Naive thymus-derived CD4-positive, alpha-beta T cell (primary cell): ENCODE measurements at places on chromosomes 1 and 21. TPM values are rescaled to one million over a fixed set of nuclear protein-coding genes. Genes with fewer than 3 reads are reported as not detected.

Gene CR1L
- not detected in 2 replicates for total RNA-seq

Gene IGFN1
- total RNA-seq = not detected

Gene SIK1
- total RNA-seq = 414 TPM

Gene DCST1
- total RNA-seq = 0.78 TPM

Gene PRRX1
- total RNA-seq = not detected

Gene CELA2B
- not detected for total RNA-seq

Gene KRTAP8-1
- total RNA-seq = not detected in 2 replicates

Gene PTGS2
- not detected for total RNA-seq

Gene HUNK
- 0.30 TPM for total RNA-seq

Gene PDXK
- total RNA-seq = 103 TPM

Gene A3GALT2
- not detected for total RNA-seq

Gene SUMO3
- total RNA-seq = 91.7 and 91.8 TPM in 2 replicates

Gene KRTAP7-1
- not detected for total RNA-seq

Gene OR2L5
- total RNA-seq = 0.16 TPM

Gene PTAFR
- 1.2 TPM for total RNA-seq

Gene ZFP69B
- 8.3 TPM for total RNA-seq
